RWPE1 (cell line): ENCODE measurements at places on chromosomes 3 and 15.

DNA sequence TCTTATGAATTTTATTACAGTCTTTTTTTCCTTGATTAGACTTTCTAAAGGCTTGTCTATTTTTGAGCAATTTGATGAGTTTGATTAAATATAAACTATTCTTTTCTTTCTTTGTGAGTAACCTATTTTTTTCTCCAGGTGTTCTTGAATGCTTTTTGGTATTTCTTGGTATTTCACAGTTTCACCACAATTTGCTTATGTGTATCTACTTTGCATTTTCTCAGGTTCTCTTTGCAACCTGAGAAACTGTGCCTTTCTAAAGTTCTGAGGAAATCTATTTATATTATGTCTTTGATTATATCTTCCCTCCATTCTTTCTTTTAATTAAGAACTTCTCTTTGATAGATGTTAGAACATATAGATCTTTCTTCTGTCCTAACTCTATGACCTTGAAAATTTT is 117.1 kb upstream of the MLF1 start:
- no peak for DNase-seq

- no peak for DNase-seq
These were observed 63.4 kb downstream of the USP13 start for GRCh38 chr3:179716226-179716625.

- DNase-seq, result no peak
These were observed 180.4 kb downstream of the STAC start for GRCh38 chr3:36560685-36561084.

- DNase-seq, result peak; percentile 18
These were observed 188.4 kb downstream of the RAP2B start for GRCh38 chr3:153350420-153350819.

- DNase-seq, result no peak
These were observed 2.2 kb upstream of the ULK3 start for GRCh38 chr15:74845208-74845568.

- DNase-seq, result no peak
These were observed 51.8 kb downstream of the SLC12A8 start for GRCh38 chr3:125160606-125161371.

GRCh38 chr15:38323895-38324294 is 71.3 kb downstream of the SPRED1 start:
- DNase-seq, result no peak

DNA sequence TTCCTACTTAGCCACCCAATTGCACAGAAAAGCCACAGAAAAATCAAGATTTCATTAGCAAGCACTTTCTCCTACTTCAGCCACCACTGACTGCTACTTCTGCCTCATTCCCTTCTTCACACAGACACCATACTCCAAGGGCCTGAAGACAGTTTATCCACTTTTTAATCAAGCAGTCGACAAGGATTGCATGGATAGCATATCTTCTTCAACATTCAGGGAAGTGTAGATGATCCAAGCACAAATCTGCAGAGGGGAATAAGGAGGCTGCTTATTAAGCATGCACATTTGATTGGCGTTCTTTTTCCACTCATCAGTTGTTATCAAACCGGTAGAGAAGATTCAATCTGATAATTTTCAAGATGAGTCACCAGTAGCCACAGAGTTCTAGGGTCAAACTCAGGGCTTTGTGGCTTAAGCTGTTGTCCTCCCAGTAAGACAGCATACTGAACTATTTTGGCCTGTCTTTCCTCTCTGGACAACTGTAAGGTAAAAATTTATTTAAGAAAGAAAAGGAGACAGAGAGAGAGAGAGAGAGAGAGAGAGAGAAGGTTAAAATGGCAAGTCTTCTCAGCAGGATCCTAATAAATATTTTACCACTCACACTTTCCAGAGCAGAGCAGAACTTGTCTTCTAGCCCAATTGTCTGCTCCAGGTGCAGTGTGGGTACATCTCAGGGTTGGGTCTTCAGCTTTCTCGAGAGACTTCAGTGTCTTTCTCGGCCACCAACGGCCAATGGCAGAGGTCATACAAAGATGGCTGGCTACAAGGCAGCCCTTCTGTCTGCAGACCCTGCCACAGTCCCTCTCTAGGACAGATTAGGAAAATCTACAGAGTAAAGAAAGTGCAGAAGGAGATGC is 80.6 kb upstream of the BHLHE40 start:
- DNase-seq, result no peak
